Activated CD8-positive, alpha-beta memory T cell treated with anti-CD3 and anti-CD28 coated beads, Interleukin-2, amount 10 ng/mL, durations not matched to agents 7 days and 5 days (primary cell): ENCODE measurements at places on chromosomes 2 and 18.

DNA sequence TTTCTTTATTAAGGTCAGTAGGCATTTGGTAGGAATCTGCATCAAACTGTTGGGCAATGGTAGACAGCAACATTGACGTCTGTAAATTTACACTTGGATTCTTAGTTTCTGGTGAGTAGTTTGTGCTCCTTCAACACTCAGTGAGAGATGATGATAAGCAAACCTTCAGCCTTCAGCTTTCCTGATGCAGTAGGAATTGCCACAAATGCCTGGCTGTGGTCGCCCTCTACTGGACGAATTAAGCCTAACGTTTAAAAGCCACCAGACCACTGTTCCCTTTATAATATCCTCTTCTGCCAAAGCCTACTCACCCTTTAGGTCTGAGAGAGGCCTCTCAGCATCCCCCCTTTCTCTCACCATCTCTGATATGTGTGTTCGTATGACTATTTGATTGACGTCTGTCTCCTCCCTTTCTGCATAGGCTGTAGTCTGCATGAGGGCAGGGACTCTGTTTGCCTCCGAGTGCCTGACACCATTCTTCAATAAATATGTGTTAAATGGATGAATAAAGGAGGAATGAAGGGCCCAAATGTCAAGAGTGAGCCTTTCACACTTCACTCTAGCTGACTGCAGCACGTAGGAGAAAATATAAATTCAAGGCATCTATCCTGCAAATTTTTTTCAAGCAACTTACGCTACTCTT, 47.0 kb upstream of the PLEKHM3 start:
- peak; percentile 61 for DNase-seq

DNA sequence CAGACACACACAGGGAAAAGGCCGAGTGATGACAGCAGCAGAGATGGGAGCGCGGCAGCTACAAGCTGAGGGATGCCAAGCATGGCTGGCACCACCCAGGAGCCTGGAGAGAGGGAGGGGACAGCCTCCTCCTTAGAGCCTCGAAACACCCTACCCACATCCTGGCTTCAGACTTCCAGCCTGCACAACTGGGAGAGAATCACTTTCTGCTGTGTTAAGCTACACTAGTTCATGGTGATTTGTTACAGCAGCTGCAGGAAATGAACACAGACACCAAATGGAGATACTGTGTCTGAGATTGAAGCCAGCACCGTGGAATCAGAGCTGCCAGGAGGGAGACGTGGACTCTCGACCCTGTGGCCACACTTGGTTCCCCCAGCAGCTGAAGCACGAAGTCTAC, 27.5 kb upstream of the FOSL2 start:
- DNase-seq = no peak

DNA sequence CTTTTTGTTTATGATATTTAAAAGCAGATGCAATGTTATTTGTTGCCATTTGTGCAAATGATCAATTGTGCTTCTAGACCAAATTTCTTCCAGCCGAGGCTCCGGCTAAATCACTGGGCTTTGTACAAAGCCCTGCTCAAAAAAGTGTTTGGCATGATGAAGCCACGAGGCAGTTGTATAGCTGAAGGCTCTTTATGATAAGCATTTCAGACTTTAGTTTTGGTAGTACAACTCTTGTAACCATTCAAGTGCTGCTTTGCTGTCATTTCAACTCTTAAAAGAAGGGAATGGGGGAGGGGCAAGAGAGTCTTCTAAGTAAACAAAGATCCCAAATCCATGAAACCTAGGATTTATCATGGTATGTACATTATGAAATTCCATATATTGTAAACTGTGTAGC, 3.3 kb upstream of the ZNF532 start:
- DNase-seq = no peak

GRCh38 chr2:68438455-68439303, 28.4 kb downstream of the FBXO48 start:
- no peak for DNase-seq

- DNase-seq = peak; percentile 87
These were observed 125.9 kb downstream of the ACOXL start for GRCh38 chr2:110858135-110858725.

DNA sequence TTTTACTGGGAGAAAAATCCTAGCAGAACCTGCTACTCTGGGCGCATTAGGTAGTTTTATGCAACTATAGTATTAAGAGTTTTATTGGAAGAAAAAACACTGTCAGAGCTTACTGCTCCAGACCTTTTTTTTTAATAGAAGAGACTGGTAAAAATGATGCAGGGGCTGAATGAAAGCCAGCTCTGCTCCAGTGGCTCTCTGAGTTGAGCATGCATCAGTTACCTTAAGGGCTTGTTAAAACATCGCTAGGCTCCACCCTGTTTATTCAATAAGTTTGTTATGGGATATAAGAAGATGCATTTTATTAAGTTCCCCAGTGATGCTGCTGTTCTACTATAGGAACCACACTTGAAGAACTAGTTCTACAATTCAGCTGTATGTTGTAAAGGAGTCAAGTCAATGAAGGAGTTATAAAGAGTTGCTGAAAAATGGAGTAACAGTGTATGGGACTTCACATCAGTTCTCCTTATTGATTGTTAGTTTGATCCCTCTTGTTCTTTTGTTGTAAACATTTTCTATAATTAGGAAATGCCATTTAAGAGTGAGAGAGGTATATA, 13.2 kb downstream of the SNRPG start:
- DNase-seq = no peak

DNA sequence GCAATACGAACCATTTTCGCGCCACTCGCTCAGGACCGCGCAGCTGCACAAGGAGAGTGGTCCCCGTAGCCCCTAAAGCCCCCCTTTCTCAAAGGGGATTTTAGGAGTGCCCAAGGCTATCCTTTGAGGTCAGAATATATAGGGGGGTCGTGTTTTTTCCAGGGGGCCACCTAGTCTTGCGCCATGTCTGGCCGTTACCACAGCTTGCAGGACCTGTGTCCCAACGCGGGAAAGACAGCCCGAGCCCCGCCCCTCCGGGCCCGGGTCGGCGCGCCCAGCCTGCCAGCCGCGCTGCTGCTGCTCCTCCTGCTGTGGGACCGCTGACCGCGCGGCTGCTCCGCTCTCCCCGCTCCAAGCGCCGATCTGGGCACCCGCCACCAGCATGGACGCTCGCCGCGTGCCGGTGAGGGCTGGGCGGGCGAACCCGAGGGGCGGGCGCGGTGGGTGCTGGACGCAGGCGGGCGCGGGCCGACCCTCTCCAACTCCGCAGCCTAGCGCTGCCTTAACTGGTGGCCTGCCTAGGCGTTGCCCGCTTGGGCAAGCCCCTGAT, at the start of gene CDCA7:
Gene CDCA7 (plus strand): TSS at position 291 of the 550 bp plus-strand sequence. CDS start 92 bp downstream, at position 383.
- DNase-seq = peak; percentile 82

- peak; percentile 30 for DNase-seq
These were observed 74.1 kb downstream of the DGKD start for GRCh38 chr2:233428438-233428837.

DNA sequence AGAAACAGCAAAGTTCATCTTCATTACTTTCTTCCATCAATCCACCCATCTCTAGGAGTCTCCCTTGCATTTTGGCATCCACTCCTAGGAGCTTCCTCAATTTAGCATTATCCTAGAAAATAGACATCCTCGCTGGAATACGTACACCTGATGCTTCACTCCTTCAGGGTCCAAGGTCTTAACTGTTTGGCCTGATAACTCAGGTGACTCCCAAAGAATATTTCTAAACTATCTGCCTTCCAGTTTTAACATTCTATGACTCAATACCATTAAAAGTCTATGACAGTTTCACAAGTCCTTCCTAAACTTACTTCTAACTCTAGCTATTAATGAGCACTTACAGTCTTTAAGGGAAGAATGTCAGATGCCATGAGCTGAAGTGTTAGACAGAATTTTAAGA, 26.5 kb upstream of the TLK1 start:
- DNase-seq = no peak

DNA sequence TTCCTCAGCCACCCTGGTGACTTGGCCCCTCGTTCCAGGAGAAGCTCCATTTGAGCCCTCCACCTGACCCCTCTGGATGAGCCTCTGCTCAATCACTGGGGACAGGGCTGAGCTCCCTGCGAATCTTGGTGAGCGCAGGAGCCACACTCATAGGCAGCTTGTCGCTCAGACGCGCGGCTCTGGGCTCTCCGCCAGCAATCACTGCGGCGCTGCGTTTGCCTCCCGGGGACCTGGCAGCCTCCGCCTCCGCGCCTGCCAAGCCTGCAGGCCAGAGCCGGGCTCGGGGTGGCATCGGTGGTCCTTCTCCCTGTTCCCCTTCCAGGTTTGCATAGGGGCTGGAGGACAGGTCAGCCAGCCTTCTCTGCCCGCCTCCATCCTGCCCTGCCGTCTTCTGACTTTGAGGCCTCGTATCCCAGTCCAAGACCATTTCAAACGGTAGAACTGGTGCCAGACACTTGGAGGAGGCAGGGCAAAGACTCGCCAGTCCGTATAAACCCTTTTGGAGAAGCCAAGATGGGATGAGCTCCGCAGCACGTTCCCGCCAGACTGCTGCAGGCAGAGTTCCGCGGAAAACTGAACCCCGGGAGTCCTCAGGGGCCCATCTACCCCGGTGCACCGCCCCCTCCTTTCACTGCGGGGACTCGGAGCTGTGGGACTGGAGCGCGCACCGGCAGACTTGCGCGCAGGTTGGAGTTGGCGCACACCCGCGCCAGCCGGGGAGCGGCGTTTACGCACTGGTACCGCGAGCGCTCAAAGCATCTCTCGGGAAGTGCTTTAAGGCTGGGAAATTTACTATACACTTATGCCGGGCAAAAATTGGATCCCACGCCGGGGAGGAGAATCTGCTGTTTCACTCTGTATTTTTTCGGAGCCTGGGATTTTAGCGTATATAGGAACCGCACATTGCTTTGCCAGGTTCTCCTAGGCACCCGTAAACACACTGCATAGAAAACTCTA, 1.1 kb upstream of the TACR1 start:
- no peak for DNase-seq

DNA sequence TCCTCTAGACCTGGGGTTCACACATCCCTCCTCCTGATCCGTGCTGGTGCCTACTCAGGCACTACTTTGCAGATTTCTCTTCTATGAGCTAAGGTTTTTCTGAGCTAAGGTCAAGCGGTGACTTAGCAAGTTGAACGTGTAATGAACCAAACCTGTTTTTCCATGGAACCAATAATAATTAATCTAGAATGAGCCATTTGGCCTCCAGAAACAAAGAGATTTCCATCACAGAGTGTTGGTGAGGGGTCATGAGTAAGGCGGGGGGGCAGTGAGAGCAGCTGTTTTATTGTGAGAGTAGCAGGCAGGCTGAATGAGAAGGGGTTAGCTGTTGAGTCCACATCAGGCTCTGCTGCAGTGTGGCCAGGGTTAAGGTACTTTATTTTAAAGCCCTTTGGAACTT, 112.0 kb upstream of the FOSL2 start:
- no peak for DNase-seq

DNA sequence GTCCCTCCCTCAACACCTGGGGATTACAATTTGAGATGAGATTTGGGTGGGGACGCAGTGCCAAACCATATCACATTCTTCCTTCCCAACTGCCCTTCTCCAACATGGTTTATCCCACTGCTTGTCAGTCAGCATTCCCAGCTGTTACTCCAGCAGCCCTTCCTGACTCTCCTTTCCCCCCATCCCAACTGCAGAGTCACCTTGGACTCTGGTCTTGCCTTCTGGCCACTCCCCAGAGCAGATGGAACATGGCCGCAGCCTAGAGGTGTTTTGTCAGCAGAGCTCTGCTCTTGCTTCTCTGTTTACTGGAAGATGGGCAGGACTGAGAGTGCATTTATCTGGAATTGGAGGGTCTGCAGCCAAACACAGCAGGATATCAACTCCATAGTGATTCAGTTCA, 51.2 kb upstream of the MEX3C start:
- DNase-seq = no peak

DNA sequence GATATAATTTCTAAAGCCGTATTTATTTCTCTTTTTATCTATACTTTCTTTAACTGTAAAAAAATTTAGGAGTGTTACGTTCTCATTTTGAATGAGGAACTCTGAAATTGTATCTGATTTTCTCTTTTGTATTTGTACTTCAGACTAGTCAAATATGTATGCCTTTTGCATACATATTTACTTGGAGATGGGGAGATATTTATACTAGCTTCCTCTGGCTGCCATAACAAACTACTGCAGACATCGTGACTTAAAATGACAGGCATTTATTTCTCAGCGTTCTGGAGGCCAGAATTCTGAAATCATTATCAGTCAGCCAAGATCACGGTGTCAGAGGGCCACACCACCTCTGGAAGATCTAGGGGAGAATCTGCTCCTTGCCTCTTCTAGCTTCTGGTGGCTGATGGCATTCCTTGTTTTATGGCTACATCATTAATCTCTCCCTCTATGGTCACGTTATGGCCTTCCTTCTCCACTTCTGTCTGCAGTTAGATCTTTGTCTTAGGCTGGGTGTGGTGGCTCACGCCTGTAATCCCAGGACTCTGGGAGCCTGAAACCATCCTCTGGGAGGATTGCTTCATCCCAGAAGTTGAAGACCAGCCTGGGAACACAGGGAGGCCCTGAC, 8.2 kb downstream of the LCLAT1 start:
- no peak for DNase-seq

DNA sequence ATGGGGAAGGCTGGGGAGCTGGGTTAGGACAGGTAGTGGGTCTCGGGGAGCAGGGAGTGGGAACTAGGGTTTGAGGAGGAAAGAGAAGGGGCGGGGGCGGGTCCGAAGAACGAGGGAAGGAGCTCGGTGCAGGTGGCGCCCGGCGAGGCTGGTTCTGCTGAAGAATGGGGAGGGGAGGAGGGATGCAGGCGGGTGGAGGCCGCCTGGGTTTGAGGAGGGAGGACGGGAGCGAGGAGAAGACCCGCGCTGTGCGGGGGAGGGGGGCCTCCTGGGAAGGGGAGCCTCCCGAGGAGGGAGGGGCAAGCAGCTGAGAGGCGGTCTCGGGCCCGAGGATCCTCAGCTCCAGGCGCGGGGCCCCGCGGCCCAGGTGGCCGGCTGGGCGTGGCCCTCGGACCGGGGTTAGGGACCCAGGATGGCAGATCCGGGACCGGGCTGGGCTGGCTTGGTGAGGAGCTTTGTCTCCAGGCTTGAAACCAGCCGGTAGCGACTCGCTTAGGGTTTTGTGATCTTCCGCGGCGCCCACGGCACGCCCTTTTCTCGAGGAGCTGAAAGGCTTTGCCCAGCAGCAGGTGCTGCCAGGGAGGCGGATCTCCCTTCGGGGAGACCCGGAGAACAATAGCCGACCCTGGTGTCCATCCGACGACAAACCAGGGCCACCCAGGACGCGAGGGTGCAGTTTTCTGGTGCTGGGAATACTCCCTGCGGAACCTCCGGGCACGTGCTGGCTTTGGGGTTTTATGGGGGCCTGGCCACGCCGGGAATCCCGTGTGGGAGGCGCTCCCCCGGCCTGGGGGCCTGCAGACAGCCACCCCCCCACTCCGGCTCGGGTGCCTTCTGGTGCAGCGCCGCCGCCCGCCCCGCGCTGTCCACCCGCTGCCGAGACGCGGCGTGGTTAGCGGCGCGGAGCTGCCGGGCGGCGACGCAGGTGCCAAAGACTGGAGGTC, 1.4 kb downstream of the DPYSL5 start:
- DNase-seq = no peak
